ENCODE measurements at places on chromosomes 2 and 18.

- peak; percentile 79 for DNase-seq
Observed at GRCh38 chr2:68799140-68800026, 64.8 kb downstream of the ARHGAP25 start.

DNA sequence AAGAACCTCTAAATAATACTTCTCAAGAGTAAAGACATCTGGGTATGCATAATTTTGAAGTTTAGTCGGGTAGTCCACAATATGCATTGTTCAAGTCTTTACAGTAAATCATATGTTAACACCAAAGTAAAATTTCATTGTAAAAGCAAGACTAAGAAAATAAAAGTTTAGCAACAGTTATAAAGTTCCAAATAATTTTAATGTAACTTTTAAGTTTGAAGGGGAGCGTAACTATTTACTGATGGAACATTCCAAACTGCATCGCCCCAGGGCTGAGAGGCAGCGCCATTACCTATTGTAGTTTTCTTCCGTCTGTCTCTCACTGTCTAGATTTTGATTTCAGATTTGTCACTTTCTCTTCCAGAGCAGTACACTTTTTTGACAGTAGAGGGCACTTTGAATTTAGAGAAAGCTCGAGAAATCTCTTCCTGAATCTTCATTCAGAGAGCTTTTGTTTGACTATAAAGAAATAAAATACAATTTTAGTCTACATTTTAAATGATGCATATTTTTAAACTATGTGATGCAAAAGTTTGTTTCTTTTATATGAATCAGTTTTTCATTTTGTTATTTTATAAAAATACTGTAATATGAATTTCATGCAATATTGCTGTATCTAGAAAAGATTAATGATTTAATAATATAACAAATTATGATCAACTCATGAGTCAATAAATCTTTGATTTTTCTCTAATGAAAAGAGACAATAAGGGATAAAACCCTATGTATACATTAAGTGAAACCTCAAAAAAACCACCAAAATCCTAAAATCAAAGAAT lies 389.8 kb downstream of the FIGN start:
- DNase-seq = no peak

- no peak for DNase-seq
Observed at GRCh38 chr2:65193446-65193845, 34.2 kb upstream of the ACTR2 start.

DNA sequence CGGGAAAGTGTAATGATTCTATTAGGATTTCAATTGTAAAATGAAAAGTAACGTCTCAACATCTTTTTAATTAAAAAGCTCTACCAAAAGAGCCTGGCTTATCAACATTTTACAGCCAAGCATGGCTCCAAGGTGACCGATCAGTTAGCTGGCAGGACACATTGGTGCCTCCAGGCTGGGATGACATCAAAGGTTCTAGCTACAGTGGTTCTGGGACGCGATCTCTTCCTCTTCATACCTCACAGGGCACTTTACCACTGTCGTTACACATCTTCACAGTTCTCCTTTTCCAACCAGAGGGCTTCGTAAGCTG lies 693 bp downstream of the ORC2 start:
- no peak for DNase-seq

DNA sequence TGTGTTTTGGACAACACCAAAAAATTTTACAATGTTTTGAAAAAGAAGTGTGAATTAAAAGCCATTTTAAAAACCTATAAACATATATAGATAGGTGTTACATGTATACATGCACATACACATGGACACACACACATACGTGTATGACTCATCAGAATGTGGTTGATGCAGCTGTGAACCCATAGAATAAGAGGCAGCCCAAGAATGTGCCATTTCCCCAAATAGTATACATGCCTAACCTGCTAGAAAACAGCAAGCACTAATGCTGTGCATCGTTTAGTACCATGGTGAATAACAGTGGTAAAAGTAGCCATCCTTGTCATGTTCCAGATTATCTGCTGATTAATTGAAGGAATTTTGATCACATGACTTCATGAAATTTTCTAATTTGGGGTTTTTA lies 149.0 kb downstream of the DSEL start:
- no peak for DNase-seq

- no peak for DNase-seq
Observed at GRCh38 chr18:61889541-61889940, 3.3 kb downstream of the RNF152 start.

All from epithelial cell of prostate (primary cell).